ENCODE measurements at places on chromosomes 3 and 15.

- DNase-seq = no peak
Observed at GRCh38 chr15:33956397-33956796, 11.9 kb upstream of the CHRM5 start.

DNA sequence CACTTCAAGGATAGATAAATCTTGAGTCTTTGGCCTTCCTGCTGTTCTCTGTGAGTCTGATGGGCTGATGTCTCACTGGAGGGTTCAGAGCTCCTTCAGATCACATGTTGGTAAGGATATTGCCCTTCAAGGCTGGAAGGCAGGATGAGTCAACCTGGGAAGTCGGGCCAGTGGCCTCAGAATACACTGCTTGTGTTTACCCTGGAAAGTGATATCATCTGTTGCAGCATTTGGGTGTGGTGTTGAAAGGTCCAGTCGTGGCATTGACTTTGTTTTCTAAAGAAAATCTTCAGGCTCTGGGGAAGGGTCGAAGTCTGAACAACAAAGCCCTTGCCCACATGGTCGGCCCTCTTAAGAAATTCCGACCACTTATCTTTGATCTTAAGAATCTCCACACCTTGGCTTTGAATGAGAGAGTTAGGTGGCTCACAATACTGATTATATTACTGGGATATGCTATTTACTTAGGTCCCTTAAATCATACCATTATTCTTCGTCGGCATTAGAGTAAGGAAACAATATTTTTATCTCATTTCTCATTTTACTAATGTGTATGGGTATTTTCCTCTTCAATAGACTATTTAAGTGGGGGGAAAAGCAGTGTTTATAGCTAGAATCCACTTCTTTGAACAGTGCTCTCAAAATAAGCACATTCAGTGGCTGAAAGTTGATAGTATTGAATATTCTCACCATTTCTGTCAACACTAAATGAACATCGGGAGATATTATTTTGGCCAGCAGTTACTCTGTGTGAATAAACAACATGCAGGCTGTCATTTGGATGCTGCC is 303.9 kb upstream of the RASGRP1 start:
- no peak for DNase-seq

DNA sequence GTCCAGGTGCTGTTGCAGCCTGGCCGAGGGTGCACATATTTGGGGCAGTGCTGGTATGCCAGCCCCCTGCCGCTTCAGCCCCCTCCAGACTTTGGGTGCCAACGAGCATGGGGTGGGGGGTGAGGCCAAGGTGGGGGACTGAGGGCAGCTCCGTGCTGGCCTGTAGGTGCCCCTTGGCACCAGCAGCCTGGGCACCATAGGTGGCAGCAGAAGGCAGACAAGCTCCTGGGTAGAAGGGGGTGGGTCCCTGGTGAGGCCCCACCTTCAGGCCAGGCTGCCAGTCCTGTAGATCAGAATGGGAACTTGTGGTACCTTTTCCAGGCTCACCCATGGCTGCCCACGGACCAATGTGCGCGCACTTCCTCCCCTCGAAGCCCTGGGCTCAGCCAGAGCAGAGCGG is 16.1 kb upstream of the PLA2G4E start:
- DNase-seq = no peak

GRCh38 chr3:177519588-177519987 is 322.3 kb upstream of the TBL1XR1 start:
- peak; percentile 17 for DNase-seq

DNA sequence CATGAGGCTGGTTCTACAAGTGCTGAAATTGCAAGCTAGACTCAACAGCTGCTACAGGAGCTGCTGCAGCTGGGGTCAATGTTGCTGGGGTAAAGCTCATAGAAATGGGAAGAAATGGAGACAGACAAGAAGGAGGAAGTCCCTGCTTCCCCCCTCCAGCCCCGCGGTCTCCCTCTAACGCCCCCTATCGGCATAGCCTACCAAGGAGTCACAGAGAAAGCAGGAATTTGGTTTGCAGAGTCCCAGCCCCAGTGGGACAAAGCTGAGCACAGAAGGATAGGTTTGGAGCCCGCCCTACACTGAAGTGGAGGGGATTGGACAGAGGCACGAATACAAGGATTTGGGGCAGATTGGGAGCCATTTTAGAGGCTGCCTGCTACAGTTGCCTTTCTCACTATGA is 176.9 kb upstream of the ANKRD28 start:
- DNase-seq = no peak

GRCh38 chr3:197363553-197364409 is 65.4 kb upstream of the DLG1 start:
- no peak for DNase-seq

- DNase-seq = no peak
Observed at GRCh38 chr3:108394016-108394415, 97.7 kb downstream of the HHLA2 start.

GRCh38 chr3:126945891-126946290 is 37.0 kb upstream of the PLXNA1 start:
- DNase-seq = no peak

GRCh38 chr3:17431004-17431403 is 311.4 kb downstream of the TBC1D5 start:
- peak; percentile 37 for DNase-seq

DNA sequence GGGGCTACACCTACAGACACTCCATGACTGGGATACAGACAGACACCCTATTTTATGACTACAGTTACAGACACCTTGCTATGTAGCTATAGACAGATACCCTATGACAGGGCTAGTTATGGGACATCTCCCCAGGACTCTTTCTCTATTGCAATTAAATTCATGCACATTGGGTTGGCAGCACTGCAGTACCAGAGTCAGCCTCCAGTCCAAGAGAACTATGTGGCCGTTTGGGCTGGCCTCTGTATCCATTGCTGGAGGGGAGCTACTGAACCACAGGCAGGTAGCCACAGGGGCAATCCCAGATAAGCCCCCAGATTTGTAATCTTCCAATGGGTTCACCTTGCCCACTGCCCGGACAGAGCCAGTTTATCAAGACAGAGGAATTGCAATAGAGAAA is 108.4 kb upstream of the SPATA16 start:
- no peak for DNase-seq

DNA sequence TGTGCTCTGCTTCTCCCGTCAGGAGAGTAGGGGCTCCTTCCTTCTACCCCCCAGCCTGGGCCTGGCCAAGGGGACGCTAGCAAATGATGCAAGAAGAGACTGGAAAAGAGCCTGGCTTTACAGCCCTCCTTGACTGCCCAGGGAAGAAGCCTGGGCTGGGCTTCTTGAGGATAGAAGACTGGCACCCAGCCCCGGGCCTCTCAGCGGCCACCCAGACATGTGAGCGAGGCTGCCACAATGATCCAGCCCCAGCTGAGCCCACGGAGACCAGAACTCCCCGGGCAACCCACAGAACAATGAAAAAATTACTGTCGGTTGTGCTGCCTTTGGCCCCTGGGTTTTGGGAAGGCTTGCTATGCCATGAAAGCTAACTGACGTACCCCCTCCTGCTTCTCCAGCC is 100.6 kb upstream of the PRR20G start:
- DNase-seq = no peak

GRCh38 chr3:11289864-11290263 is 17.7 kb downstream of the ATG7 start:
- no peak for DNase-seq

- no peak for DNase-seq
Observed at GRCh38 chr3:114420072-114420471, 126.2 kb downstream of the TIGIT start.

DNA sequence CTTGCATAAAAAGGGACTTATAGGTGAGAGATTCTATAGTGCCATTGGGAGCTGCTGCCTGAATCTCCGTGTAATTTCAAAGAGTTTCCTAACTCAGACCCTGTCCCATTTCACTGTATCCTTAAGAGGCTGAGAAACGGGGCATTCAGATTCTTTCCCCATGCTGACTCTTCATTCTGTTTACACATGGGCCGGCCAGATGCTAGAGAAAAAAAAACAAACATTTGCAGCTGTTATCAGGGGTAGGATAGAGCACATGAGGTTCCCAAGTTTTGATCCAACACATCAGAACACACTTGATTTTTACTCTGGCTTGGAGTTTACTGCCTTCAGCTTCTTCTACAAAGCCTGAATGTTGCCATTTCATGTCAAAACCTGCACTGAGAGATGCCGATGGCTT is 215.9 kb upstream of the TPRG1 start:
- DNase-seq = no peak

GRCh38 chr15:101623367-101624304 is 28.5 kb downstream of the TM2D3 start:
- no peak for DNase-seq

DNA sequence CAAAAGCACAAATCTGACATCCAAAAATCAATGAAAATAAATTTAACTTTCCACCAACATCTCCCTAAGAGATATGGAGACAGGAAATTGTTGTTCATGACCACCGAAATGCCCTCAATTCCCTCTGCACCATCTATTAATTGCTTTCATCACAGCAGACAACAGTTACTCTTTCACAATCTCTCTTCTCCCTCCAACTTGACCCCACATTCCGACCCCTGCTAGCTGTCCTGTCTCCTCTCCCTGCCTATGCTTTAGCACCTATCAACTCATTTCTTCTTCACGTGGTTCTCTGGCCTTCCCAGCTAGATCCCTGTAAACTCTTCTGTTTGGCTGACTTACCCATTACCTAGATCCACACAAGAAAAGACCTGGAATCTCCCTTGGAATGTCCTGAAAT is 173.9 kb upstream of the ADAMTS9 start:
- no peak for DNase-seq

GRCh38 chr3:184332370-184333090 is 4.9 kb upstream of the FAM131A start:
- no peak for DNase-seq

DNA sequence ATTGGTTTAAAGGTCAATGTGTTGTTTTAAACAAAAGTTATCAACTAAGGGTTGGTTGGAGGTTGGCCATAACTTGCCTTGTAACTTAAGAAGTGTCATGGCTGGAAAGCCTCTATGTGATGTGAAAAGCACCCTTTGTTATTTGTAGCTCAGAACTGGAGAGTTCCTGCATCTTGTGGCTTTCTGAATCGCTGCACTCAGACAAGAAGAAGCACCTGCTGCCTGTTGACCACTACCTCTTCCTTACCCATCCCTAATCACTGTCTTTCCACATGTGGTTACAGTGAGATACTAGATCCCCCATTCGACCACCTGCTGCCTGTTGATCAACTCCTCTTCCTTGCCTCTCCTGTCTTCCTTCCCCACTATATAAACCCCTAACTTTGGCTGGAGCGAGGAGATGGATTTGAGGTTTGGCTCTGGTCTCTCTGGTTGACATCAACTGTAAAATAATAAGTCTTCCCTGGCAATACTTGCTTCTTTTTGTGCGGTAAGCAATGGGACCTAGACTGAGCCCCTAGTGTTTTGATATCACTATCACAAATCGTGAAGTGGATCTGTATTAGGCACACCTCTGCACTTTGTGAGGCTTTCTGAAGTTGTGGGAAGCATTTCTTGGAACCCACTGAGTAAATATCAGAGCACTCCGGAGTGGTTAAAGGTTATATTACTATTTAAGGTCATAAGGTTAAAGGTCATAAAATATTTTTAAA is 13.8 kb downstream of the RPL39L start:
- no peak for DNase-seq

GRCh38 chr3:47578691-47579632 is at the start of gene CSPG5:
CSPG5 (minus strand) TSS chr3:47578865; CDS start chr3:47578693, 172 bp downstream.
- DNase-seq = no peak

GRCh38 chr3:191555037-191555436 is 94.1 kb downstream of the PYDC2 start:
- DNase-seq = no peak

- no peak for DNase-seq
Observed at GRCh38 chr3:173983343-173983742, 585.8 kb downstream of the NLGN1 start.

DNA sequence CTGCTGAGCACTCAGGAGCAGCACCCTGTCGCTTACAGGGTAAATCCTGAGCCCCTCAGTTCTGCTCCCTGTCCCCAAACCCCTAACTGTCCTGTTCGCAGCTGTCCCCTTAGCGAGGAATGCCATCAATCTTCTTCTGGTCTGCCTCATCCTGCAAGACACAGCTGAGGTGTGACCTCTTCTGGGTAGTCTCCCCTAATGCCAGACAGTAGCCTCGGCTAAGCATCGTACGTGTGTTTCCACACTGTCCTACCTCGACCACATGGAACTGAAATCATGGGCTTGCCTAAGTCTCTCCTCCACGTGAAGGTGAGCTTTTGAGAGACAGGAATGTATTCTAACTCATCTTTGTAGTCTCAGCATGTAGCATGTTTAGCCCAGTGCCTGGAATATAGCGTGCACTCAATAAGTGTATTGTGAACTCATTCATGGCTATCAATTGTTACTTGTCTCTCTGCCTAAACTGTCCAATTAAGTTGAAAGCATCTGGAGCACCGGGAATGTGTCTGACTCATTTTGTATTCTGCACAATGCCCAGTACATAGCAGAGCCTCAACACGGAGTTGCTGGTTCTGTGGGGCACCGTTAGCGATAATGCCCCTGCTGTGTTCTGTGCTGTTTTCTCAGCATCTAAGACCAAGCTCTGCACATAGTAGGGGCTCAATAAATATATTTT is 90.2 kb downstream of the HES1 start:
- no peak for DNase-seq

DNA sequence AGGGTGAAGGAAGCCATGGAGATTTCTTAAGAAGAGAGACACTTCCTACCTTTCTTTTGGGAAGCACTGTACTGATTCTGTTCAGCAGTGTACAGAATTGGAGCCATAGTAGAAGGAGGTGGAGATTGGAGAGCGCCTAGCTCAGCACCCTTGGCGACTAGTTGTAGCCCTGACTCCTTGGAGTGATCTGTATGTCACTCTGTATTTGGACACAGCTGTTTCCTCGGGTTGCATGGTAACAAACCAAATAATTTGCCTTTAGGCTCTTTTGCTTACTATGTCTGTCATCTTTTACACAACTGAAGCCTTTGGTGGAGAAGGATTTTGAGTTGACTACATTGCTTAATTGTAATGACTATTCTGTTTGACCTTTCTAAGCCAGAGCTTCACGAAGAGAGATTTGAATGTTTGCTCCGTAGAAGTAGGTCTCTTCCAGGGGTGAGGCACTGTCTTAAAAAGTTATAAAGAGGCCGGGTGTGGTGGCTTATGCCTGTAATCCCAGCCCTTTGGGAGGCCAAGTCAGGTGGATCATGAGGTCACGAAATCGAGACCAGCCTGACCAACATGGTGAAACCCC is 77.1 kb downstream of the AKAP13 start:
- no peak for DNase-seq

GRCh38 chr15:96097661-96098060 is 232.8 kb upstream of the NR2F2 start:
- no peak for DNase-seq

- peak; percentile 61 for DNase-seq
Observed at GRCh38 chr3:149085828-149086231, 503 bp downstream of the HLTF start.

DNA sequence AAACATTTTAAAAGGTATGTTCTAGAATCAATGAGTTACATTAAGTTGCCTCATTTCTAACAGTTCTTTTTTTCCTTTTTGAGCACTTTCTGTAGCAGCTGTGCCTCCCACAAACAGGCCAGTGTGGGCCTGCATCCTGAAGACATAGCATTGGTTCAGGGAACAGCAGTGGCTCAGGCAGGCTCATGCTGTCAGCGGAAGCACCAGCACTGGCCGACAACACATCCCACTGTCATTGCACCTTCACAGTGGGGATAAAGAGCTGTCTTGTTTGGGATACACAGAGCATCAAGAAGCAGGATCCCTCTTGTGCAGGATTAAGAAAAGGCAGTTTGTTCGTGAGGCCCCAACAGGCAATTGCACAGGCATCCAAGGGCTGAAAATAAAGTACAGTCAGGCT is 123.3 kb downstream of the MOBP start:
- DNase-seq = no peak

- DNase-seq = no peak
Observed at GRCh38 chr15:62027263-62027565, 33.0 kb downstream of the VPS13C start.

GRCh38 chr3:27467545-27467944 is 16.6 kb downstream of the SLC4A7 start:
- DNase-seq = no peak

- no peak for DNase-seq
Observed at GRCh38 chr3:81925385-81925784, 163.9 kb upstream of the GBE1 start.
